ENCODE measurements at places on chromosomes 2 and 18.

DNA sequence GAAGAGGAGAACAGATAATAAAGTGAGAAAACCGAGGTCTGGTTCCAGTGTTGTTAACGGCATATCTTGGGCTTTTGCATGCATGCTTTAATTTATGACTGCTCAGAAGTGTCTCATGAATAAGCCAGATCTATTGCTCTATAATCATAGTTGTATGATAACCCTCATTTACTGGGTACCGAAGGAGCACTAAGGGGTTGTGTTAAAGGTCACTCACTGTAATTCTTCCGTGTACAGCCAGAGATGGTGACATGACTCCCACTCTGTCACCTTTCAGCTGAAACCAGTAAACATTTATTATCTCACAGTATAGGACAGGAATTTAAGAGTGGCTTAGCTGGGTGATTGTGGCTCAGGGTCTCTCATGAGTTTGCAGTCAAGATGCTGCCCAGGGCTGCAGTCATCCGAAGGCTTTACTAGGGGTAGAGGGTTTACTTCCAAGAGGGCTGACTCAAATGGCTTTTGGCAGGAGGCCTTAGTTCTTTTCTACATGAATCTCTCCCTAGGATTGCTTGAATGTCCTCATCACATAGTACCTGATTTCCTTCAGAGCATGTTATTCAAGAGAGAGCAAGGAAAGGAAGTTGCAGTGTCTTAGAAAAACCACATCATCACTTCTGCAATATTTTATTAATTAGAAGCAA lies 107.0 kb downstream of the NAB1 start:
- no peak for DNase-seq

DNA sequence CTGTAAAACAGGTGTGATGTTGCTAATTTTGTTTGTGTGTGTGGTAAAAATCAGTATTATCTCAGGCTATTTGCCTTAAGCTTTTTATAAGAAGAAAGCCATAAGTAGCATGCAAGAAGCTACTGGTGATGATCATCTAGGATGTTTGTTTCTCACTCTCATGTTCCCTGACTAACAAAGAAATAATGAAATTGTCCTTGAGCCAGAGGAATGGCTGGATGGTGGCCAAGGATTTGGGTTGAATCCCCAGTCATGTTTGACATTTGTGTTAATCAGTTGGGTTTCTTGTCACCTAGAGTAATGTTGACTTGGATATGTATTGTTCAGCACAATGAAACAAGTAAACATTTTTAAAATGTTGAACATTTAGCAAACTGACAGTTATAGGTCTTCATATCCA lies 496.8 kb upstream of the ZEB2 start:
- no peak for DNase-seq

GRCh38 chr2:28952836-28953211 lies 28.3 kb upstream of the TOGARAM2 start:
- DNase-seq, result no peak

- no peak for DNase-seq
These were observed 201.0 kb downstream of the PMAIP1 start for GRCh38 chr18:60100778-60101177.

DNA sequence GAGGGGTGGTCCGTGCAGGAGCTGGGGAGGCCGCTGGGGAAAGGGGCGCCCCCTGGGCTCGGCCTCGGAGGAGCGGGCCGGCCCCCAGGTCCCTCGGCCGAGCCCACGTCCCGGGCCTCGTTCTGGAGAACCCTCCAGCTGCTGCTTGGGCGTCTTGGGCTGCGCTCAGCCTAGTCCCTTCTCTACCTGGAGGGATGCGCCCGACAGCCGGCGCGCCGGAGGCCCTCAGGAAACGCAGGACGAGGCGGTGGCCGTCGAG lies 293 bp upstream of the D2HGDH start:
- DNase-seq, result no peak

GRCh38 chr18:12515550-12515949 lies 107.8 kb downstream of the PRELID3A start:
- no peak for DNase-seq

- DNase-seq, result no peak
These were observed 205.5 kb downstream of the FBXO15 start for GRCh38 chr18:73942081-73942625.

DNA sequence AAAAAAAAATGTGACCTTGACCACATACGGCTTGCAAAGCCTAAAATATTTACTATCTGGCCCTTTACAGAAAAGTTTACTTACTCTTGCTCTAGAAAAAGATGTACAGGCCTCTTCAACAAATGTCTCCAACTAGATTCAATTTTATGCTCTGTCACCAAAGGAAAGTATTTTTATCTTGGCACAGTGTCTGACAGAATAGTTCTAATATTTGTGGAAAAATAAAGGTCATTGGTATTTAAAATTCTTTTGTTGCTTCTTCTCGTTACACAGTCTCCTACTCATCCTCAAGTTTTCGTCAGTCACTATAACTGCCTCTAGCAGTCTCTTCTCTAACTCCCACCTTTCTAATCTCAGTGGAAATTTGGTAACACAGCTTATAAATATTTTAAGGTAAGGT lies 1.4 kb downstream of the RBKS start:
- DNase-seq, result no peak

- DNase-seq, result no peak
These were observed 72.5 kb upstream of the HDAC4 start for GRCh38 chr2:239473211-239473805.

- DNase-seq, result no peak
These were observed 391.7 kb upstream of the CYRIA start for GRCh38 chr2:17057109-17058017.

GRCh38 chr2:84491741-84492140 lies 24.6 kb upstream of the DNAH6 start:
- no peak for DNase-seq

GRCh38 chr2:100073110-100073509 lies 69.3 kb downstream of the AFF3 start:
- no peak for DNase-seq

GRCh38 chr18:13147130-13147529 lies 71.4 kb upstream of the LDLRAD4 start:
- DNase-seq, result no peak

All from stromal cell of bone marrow (primary cell).